IMR-90 (cell line): ENCODE measurements at places on chromosomes 5 and 9. TPM values are rescaled to one million over a fixed set of nuclear protein-coding genes. Genes with fewer than 3 reads are reported as not detected.

GRCh38 chr5:25066239-25066638, 421.5 kb upstream of the CDH10 start:
- DNase-seq: no peak

Gene NIPSNAP3A
- 16.2 and 21.4 TPM in 2 replicates for polyA plus RNA-seq

DNA sequence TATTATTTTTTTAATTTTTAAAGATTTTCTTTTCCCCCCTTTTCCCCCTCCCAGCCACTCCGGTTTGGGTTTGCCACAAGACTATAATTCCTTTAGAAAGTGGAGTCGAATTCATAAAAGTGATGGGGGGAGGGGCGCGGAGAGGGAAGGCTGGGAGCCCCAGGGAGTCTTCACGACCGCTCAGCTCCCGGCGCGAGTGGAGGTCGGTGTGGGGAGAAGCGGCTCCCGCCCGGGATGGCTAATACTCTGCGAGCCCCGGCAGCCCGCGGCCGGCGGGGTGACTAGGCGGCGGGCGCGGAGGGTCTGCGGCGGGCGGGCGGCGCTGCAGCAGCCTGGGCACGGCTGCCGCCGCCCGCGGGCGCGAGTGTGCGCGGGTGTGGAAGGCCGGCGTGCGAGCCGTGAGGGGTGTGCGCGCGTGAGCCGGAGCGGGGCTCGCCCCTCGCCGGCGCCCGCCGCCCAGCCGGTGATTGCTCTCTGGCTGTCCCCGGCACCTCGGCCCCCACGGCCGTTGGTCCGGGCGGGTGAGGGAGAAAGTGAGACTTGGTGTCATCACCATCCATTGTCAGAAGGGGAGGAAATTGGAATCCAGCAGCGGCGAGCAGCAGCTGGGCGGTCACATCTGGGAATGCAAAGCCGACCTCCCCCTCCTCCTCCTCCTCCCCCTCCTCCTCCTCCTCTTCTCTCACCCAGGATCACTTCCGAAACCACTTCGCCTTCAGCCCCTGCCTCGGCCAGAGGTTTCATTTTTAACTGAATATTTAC, at the start of gene PARP8:
PARP8 (plus strand) TSS at position 377 of the 762 bp plus-strand sequence. CDS start 459 bp downstream, outside the sequence.
- peak; percentile 30 for DNase-seq

- no peak for DNase-seq
Measured at GRCh38 chr5:176694146-176694545, 46.9 kb downstream of the TSPAN17 start.

DNA sequence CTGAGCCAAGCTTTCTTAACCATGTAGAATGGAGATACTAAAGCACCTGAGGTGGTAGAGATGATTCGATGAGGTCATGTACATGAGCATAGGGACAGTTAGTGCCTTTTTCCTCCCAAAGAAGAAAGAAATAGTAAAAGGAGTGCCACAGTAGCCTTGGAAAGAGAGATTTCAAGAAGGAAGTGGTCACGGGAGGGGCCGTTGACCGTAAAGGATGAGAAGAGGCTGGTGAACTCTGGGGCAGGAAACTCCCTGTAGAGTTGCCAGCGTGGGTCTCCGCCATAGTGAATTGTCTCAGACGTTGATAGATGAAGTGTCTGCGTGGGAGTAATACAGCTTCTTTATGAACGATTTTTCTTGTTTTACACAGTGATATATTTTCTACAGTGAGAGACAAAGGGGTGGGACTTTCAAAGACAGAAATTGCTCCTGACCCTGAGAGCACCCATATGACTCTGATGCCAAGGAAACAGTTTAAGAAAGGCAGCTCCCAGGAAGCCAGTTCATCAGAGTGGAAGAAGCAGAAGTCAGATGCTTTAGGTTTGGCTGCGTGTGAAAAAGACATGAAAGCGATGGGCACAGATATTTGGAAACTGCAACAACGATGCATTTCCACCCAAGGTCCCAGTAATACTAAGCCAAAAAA, 41.3 kb downstream of the UGCG start:
- peak; percentile 83 for DNase-seq

Gene LPAR1
- polyA plus RNA-seq: 171 and 201 TPM in 2 replicates

GRCh38 chr5:139696894-139697658, 48.9 kb downstream of the CXXC5 start:
- peak; percentile 91 for DNase-seq

DNA sequence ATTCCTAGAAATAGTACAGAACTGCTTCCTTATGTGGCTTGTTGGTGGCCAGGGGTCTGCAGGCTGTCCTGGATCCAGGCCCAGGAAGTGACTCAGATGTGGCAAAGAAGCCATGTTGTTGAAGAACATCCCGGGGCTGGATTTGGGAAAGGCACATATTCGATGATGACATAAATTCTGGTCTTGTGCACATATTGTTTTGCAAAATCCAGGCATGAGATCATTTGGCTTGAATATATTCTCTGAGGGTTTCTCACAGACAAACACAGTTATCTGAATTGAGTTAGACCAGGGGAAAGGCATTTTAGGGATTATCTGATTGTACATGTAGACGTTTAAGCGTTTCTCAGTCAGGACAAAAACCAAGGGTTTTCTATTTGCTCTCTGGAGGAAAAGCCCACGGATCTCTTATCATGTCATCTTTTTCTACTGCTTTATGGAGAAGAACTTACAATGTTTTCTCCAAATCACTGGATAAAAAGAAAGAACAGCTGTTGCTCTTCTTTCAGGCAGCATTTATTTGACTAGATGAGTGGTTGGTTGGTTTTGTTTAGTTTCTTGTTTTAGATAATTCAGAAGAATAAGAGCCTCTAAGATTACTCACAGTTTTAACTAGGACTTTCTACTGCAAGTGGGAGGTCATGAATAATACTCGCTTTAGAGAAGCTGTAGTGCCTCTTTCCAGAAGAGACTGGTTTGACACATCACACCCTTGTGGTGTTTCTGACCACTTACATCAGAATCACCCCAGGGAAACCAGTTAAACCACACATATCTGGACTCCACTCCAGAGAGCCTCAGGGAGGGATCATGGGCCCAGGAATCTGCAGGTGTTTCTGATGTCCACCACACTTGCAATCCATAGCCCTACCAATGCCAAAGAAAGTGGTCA, 29.5 kb upstream of the LHFPL2 start:
- peak; percentile 98 for DNase-seq
